Substantia nigra (tissue), 51 donors: ENCODE measurements at places on chromosomes 1 and 21.

GRCh38 chr1:85334962-85335361 is 58.5 kb upstream of the BCL10 start:
- no peak for DNase-seq

DNA sequence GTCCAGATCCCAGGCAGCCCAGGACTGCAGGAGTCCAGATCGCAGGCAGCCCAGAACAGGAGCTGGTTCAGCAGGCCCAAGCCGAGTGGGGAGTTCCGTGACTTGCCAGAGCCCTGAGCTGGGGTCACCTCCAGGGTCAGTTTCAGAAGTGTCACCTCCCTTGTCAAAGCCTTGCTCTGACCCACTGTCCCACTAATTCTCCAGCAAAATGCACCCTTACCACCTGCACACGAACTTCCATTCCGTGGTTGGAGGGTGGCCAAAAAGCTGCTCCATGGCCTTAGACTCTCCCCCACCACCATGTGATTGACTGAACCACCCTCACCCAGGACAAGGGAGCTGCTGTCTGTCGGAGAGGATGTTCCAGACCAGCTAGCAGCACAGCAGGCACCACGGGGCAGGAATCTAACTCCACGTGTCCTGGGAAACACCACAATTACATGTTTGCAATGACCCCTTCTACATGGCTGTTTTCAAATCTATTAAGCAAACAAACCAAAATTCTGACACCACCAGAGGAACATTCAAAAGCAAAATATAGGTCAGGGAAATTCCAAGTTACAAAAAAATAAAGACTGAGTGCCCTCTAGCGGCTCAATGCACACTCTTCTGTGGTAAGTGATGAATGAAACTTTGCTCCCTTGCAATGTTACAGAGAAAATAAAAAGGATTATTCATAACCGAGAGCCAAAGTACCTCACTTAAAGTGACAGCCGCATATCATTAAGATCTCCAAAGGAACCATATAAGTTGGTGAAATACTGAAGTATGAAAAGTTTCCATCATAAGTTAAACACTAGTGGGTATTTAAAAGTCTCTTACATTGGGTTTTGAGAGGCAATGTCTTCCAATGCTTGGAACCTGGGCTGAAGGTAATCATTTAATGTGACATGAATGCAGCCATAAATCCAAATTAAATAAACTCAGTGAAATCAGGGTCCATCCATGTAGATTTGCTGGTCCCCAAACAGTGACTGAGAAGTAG is 76.3 kb downstream of the NPHP4 start:
- no peak for DNase-seq

DNA sequence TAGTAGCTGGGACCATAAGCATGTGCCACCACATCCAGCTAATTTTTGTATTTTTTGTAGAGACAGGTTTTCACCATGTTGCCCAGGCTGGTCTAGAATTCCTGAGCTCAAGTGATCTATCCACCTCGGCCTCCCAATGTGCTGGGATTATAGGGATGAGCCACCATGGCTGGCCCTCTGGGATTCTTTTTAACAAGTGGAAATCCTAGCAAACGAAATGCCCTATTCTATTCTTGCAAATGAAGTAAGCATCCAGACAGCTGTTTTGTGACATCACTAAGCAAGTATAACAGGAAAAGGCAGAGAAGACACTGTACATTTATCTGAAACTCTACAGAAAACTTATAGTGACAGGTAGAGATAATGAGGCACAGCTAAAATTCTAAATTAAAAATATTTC is 86.4 kb downstream of the DDAH1 start:
- no peak for DNase-seq

- no peak for DNase-seq
Measured at GRCh38 chr1:19792237-19793002, 7.3 kb downstream of the TMCO4 start.

DNA sequence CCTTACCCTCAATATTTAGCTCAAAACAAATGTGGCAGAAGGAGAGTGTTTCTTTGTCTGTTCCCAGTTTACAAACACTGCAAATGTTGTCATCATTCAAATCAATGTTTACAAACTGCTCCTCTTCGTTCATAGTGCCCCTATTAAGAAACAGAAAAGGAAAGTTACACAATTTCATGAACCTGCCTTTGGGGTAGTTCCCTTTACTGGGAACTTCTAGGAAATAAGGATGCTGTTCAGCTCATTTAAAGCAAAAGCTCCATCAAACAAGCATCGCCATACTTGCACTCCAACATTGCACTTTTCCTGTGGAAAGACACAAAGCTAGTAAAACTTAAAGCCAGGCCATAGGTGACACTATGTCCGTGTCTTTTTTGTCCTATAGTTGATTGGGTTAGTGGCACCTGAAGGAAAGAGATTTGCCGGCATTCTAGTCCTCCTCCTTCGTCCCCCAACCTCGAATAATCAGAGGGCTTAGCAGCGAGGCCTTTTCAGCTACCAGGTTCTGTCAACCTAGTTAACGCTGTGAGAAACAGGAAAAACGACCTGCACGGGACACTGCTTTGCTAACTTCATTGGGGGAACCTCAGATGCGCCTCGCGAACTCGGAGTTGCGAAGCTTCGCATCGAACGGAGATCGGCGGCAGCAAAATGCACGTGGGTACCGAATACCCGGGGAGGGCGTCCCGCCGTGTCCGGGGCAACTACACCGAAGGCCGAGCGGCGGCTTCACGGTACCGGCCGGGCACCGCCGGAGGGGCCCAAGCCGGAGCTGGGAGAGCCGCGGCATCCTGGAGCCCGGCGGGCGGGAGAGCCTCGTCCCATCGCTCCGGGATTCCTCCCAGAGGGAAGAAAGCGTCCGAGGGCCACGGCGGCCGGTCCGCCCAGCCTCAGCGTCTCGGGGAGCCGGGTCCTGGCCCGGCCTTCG is 706 bp downstream of the C21orf91 start:
- DNase-seq = no peak

DNA sequence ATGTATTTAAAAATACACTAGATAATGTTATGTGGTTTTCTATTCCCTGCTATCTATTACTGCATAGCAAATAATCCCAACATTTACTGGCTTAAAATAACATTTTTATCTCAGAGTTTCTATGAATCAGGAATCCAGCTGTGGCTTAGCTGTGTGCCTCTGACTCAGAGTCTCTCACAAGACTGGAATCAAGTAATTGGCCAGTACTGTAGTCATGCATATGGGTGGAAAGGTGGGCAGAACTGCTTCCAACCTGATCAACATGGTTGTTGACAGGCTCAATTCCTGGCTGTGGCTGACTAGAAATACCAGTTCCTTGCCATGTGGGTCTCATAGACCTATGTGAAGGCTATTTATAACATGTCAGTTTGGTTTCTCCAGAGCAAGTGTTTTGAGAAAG is 131.8 kb downstream of the PDE4B start:
- no peak for DNase-seq

DNA sequence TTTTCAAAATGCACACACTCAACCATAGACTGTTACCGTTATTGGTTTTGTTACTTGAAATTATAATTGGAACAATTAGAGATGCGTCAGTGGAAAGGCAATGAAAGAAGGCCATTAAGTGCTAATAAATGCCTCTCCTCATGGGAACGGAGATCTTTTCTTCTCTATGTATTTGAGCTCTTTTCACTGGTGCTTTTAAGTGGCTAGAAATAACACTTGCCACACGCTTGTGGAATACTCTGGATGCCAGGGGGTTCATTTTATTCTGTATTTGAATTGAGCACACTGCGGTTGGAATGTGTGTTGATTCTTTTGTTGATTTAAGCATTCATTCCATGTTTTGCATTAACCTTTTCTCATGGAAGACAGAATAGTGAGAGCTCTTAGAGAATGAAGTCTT is 68.4 kb downstream of the DNM3 start:
- no peak for DNase-seq

DNA sequence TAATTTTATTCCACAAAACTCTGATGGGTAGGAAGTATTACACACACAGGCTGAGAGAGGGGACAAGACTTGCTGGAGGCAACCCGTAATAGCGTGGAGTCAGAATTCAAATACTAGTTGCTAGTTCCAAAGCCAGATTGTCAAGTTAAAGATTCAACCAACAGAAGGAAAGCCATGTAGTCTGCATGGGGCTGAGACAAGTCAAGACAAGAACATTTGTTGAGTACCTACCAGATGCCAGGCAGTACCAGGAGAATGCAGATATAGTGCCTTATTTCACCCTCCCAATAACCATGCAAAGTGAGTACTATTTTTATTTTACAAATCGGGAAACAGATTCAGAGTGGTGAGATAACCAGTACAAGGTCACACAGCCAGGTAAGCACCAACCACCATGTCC is 110.4 kb upstream of the SPATA6 start:
- DNase-seq = no peak

GRCh38 chr1:11072216-11072917 is 12.5 kb upstream of the SRM start:
- DNase-seq = no peak

- no peak for DNase-seq
Measured at GRCh38 chr21:20728691-20729090, 269.5 kb upstream of the NCAM2 start.

DNA sequence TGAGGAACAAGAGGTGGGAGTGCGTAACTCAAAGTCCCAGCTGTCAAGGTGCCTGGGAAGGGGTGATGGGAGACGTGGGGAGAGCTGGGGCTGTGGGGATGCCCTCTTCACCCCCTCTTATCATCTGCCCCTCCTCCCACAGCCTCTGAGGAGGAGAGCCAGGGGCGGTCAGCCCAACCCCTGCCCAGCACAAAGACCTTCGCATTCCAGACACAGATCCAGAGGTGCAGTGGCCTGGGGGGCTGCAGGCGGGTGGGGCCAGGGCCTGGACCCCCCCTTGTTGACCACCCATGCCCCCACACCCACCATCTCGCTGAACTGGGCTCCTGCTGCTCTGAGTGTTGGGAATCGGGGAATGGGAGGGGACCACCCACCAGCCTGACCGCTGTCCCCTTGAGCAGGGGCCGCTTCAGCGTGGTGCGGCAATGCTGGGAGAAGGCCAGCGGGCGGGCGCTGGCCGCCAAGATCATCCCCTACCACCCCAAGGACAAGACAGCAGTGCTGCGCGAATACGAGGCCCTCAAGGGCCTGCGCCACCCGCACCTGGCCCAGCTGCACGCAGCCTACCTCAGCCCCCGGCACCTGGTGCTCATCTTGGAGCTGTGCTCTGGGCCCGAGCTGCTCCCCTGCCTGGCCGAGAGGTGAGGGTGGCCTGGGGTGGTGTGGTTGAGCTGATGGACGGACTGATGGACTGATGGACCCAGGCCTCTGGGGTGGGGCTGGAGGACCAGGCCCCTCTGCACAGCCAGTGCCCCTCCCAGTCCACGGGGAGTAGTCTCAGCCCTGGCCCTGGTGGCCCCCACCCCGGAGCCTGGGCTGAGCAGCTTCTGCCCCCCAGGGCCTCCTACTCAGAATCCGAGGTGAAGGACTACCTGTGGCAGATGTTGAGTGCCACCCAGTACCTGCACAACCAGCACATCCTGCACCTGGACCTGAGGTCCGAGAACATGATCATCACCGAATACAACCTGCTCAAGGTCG is 29.7 kb downstream of the TRIM11 start:
- DNase-seq = no peak

DNA sequence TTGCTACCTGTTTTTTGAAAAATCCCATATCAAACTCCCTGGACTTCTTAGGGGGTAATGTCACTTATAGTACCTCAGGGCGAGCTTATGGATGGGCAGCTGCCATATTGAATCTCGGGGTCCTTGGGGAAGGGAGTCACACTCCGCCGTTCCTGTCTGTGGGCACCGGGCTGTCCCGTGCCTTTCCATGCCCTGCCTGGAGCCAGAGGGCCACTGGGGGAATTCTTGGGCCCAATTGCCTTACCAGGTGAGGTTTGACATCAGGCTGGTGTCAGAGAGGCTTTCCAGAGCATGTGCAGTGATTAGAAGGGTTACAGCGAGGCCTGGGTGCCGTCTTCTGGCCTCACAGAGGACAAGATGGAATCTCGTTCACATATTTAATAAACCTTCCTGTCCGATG is 28.8 kb downstream of the QSOX1 start:
- DNase-seq = no peak

- no peak for DNase-seq
Measured at GRCh38 chr1:52662645-52663313, 29.8 kb downstream of the SHISAL2A start.

DNA sequence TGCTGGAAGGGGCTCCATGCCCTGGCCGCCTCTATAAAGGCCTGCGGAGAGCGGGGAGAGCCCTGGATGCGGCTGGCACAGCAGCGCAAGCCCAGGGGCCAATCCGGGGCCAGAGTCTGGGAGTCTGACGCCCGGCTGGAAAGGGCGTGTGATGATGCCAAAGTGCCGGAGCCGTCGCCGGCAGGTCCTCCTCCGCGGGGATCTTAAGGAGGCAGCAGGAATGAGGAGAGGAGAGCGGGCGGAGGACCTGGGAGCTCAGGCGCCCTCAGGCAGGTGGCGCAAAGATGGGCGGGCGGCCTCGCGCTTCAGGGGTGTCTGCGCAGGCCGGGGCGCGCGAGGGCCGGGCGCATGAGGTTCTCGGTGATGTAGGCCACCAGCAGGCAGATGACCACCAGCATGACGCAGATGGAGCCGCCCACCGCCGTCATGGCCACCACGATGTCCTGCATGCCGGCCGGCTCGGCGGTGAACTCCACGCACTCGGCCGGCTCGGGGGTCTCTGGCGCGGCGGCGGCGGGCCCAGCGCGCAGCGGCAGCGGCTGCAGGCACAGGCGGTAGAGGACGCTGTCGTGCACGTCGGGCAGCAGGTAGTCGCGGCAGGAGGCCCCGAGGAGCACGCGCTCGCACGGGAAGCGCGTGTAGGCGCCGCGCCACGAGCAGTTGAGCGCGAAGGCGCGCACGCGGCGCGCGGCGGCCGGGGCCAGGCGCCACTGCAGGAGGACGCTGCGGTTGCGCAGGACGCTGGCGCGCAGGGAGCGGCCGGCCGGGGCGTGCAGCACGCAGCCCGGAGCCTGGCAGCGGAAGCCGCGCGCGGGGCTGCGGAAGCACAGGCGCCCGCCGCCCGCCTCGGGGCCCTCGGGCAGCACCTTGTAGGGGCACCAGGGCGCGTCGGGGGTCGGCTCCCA is 653 bp downstream of the FNDC10 start:
- no peak for DNase-seq
